ENCODE measurements at places on chromosomes 16 and 17.

GRCh38 chr16:89742948-89743347, 21.6 kb downstream of the ZNF276 start:
- no peak for DNase-seq

DNA sequence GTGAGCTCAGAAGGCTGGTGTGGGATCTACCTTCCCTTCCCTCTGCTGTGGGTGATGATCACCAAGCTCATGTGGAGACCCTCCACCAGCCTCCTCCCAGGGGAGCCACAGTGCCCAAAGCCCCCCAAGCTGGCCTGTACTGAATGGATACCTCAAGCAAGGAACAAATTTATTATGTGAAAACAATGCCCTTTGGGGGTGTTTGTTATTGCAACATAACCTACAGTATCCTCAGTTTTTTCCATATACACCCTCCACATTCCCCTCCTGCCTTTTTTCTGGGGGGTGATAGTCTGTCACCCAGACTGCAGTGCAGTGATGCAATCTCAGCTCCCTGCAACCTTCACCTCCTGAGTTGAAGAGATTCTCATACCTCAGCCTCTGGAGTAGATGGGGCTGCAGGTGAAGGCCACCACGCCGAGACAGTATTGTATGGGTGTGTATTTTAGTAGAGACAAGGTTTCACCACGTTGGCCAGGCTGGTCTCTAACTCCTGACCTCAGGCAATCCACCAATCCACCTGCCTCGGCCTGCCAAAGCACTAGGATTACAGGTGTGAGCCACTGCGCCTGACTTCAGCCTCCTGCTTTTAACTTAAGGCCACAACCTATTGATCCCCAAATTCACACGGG, 215.9 kb downstream of the CPPED1 start:
- no peak for DNase-seq

GRCh38 chr17:40456396-40456951, 13.2 kb downstream of the IGFBP4 start:
- no peak for DNase-seq

GRCh38 chr16:3519581-3519980, 18.8 kb downstream of the CLUAP1 start:
- no peak for DNase-seq

DNA sequence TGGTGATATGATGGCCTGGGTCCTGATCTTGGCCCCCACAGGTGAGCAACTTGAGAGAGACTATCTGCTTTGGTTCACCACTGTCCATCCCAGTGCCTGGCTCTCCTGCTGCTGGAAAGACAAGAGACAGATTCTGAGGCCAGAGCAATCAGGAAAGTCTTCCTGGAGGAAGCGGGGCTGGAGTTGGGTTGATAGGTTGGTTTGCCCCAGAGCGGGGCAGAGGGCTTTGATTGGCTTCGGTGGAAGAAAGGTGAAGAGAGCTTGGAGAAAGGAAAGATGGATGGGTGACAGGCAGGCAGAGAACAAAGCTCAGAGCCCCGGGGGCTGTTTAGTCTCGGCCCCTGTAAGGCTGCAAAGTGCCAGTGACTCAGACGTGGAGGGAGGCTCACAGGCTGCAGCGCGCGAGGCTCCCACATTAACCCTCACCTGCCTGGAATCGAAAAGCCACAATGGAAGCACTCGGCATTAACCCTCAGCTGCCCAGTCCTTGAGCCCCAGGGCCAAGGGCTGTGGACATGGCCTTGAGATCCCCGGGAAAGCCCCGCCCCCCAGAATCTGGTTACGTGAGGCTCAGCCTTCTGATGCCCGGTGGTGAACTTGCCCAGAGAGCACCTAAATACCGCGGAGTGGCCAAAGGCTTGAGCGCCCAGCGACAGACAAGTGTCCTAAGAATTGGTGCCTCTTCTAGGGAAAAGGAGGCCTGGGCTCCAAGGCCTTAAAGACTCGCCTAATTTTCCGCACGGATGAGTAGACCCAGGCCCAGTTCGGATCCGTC, 996 bp upstream of the CPNE2 start:
- DNase-seq: no peak

DNA sequence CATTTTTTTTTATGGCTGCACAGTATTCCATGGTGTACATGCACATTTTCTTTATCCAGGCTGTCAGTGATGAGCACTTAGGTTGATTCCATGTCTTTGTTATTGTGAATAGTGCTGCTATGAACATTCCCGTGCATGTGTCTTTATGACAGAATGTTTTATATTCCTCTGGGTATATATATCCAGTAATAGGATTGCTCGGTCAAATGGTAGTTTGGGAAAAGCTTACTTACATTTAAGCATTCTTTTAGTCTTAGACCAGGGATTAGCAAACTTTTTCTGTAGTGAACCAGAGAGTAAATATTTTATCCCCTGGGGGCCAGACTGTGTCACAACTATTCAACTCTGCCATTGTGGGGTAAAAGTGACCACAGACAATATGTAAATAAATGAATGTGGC, 40.2 kb downstream of the MED13 start:
- DNase-seq: no peak

DNA sequence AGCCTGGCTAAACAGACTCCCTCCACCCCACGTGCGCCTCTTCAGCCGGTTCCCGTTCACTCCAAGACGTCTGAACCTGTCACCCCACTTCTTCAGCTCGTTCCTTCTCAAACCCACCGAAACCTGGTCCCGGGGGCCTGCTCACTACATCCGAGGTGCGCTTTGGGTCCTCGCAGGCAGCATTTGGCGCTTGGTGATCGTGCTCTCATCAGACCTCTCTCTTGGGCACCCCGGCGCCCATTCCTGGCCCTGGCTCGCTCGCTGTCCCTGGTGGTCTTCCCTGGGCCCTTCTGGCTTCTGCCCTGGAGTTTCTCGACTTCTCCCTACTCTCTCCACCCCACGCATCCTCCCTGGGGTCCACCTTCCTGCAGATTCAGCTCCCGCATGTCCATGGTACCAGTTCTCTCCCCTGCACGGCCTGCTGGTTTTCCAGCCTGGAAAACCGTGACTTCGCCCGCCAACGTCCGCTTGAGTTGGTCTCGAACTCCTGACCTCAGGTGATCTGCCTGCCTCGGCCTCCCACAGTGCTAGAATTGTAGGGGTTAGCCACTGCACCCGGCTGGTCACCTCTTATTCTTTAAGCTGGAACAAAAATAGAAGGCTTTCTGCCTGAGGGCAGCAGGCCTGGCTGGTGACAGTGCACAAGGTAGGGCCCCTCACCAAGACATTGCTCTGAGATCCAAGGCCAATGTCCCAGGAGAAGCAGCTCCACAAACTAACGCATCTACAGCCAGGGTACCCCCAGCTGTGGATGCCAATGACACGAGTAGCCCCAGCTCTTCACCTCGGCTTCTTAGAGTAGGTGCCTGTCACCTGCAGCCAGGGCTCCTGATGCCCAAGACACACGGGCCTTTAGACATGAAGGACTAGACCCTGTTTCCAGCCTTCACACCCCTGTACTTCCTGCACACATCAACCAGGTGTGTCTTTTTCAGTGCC, 1.1 kb upstream of the MEAK7 start:
- DNase-seq: no peak

DNA sequence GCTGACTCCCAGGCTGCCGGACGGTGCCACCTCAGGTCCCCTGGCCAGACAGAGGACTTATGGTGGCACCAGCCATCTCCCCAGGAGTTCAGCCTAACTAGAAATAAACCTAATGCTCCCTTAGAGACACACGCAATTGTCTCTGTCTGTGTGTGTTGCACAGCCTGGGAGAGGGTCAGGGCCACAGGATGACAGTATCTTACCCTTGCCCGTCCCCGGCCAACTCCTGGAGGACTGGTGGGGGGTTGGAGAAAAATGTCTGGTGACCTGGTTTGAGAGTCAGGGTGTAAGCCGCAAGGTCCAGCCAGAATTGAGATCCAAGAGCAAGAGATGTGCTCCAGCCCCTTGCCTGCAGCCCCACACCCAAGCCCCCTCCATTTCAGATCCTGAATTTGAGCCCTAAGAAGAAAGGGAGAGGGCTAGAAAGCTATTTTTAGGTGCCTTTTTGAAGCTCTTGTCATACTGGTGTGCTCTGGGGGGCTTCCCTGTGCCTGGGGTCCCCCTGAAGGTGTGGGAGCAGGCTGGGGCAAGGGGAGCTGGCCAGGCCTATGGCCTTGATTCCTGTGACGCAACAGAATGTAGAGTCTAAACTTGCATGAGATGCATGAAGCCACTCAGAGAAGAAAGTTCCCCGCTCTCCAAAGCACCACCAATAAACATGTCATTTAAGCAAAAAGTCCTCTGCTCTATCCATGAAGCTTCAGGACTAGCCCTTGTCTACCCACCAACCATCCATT, 12.9 kb downstream of the ZNF319 start:
- DNase-seq: no peak

DNA sequence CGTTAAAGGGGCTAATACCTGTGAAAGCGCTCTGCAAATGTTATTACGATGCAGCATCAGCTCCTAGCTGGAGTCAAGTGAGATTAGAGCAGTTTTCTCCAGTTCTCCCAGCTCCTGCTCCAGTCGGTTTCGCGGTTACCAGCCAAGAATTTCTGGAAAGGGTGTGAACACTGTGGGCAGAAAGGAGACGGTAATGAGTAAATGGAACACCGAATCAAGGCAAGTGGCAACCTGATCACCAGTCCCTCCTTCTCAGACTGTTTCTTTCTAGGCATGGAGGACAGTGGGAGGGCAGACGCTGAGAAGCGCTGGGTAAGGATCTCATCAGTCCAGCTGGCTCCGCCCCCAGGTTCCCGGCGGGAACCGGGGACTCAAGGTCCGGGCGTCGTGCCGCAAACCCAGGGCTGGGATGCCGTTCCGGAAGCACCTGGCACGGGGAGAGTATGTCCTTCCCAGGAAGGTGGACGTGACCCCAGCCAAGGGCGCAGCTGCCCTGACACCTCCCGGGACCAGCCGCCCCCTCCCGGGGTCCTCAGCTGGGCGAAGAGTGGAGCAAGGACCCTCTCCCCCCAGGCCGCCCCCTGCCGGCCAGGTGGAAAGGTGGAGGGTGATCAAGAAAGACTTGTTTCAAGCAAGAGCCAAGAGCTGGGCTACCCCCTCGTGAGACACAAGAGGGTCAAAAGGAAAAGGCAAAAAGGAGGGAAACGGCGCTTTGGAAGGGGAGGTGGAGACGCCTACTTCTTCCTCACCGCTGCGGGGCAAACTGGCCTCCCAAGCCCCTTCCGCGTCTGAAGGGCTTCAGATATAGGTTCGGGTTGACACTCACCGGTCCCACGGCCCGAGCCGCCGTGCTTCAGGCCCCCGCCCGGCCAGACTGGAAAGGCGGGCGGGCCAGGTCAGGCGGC, 481 bp downstream of the MYO19 start:
- DNase-seq: peak; percentile 64

- no peak for DNase-seq
These were observed 353.9 kb upstream of the C16orf82 start for GRCh38 chr16:26712876-26713275.

DNA sequence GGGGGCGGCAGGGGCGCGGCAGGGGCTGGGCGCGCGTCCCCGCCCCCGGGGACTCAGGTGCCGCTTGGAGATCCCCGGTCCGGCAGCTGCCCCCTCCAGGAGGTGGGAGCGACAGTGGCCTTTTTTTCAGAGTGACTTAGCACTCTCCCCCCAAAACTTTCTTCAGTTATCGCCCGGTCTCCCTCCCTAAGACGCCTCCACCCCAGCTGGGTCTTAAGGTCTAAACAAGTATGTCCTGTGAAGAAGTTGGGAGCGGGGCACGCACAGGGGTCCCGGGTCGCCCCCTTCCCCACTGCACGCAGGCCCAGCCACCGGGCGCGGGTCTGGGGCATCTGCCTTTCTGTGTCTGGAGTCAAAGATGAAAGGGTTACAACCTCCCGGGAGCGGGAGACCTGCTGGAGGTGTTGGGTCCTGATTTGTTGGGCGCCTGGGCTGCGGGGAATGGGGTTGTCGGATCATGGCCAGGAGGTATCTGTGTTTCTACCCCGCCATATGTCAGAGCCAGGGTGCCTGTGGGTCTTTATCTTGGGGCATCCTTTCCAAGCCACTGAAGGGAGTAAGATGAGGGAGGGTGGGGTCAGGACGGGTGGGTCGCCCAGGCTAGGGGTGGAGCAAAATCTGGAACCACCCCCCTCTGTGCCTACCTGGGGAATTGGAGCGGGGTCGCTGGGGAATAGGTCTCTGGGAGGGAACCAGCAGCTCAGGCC, 757 bp downstream of the FMNL1 start:
- no peak for DNase-seq

Measured in NCI-H526 treated with DMSO at 0.1 percent for 48 hours (cell line).